ENCODE measurements at places on chromosomes 16 and 17.
A peak's percentile ranks its signal among the peaks of the same experiment; 100 is the strongest.

GRCh38 chr16:47461598-47462266 lies 601 bp downstream of the PHKB start:
- DNase-seq, result peak; percentile 8

DNA sequence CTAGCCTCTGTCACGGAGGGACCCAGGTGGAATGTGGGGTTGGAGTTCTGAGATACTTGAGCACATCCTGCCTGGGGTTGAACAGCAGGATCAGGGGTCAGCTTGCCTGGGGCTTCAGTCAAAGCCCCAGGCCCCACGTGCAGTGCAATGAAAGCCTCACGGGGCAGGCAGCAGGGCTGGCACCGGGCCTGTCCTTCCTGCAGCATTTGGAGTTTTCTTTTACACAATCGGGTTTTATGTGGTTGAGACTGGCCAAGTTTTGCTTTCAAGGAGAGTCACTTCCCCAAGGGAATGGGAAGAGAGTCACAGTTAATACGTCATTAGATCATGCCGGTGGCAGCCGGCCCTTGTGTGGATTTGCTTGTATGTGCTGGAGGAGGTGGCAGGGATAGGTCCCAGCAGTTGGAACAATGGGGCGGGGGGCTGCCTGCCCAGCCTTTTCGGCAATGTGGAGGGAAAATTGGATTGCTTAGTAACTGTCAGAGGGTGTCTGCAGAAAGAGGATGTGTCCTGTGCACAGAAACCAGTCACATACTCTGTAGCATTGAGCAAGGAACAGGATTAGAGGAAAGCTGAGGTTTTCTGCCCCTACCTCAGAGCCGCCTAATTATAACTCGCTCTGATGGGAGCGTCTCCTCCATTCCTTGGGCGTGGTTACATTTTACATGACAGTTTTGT lies 4.5 kb downstream of the RMI2 start:
- no peak for DNase-seq

DNA sequence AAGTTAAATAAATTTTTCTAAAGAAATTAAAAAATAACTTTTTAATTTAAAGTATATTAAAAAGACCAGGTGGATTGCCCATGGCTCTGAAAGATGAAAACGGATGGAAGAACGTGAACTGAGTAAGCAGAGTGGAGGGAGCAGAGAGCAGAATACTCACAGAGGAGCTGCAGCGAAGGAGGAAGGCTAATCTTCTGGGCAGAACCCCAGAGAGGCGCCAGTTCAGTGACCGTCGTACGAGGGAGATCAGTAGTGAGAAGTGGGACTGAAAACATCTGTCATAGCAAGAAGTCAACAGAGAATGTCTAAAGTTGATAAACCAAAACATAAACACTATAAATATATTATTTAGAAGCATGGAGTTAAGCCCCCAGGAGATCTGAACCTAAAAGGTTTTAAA lies 34.9 kb downstream of the UBE2G1 start:
- no peak for DNase-seq

- DNase-seq, result peak; percentile 35
These were observed 591 bp downstream of the DHX38 start for GRCh38 chr16:72094266-72094610.

- DNase-seq, result no peak
These were observed 168.5 kb downstream of the UTP18 start for GRCh38 chr17:51428668-51429495.

GRCh38 chr16:23089111-23089510 lies 60.1 kb downstream of the USP31 start:
- no peak for DNase-seq

GRCh38 chr17:80264205-80265075 lies 3.8 kb downstream of the RNF213 start:
- peak; percentile 52 for DNase-seq

- DNase-seq, result no peak
These were observed 4.3 kb downstream of the SLC16A3 start for GRCh38 chr17:82232876-82233785.

GRCh38 chr17:41939044-41939692 lies 8.8 kb downstream of the ODAD4 start:
- no peak for DNase-seq

DNA sequence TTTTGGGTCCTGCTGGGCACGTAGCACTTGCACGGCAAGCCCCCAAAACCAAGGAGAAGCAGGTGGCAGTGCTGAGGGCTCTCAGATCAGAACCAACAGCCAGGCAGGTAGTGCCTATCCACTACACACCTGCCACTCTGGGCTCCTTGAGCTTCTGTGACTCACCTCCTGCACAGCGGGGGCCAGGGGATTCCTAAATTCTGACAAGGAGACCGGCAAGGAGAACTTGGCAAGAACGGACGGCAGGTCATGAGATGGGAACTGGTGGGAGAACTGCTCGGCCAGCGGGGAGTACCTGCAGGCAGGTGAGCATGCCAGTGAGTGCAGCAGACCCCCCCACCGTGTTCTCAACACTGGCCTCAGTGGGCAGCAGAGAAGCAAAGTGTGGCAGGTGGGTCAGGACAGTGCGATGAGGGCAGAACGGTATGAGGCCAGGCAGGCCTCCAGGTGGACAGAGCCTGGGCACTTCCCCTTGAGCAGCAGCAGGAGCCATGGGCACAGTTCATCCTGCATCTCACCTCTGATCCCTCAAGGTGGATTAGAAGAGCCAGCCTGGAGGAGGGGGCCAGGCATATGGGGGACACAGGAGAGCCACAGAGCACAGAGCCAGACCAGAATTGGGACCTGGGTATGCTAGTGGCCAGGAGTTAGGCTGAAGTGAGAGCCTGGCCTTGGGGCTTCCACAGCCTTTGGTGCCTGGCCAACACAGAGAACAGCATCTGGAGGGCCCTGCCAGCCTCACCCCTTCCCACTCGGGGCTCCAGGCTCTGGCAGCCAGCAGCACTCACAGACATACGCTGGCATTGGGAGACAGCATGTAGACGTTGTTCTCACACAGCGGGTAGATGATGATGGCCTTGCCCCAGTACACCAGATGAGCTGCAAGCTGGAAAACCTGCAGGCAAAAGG lies 14.7 kb downstream of the MPG start:
- DNase-seq, result no peak

- no peak for DNase-seq
These were observed 305.1 kb upstream of the GOT2 start for GRCh38 chr16:59039066-59039720.

- DNase-seq, result peak; percentile 25
These were observed 7.5 kb upstream of the C16orf95 start for GRCh38 chr16:87324411-87325275.

DNA sequence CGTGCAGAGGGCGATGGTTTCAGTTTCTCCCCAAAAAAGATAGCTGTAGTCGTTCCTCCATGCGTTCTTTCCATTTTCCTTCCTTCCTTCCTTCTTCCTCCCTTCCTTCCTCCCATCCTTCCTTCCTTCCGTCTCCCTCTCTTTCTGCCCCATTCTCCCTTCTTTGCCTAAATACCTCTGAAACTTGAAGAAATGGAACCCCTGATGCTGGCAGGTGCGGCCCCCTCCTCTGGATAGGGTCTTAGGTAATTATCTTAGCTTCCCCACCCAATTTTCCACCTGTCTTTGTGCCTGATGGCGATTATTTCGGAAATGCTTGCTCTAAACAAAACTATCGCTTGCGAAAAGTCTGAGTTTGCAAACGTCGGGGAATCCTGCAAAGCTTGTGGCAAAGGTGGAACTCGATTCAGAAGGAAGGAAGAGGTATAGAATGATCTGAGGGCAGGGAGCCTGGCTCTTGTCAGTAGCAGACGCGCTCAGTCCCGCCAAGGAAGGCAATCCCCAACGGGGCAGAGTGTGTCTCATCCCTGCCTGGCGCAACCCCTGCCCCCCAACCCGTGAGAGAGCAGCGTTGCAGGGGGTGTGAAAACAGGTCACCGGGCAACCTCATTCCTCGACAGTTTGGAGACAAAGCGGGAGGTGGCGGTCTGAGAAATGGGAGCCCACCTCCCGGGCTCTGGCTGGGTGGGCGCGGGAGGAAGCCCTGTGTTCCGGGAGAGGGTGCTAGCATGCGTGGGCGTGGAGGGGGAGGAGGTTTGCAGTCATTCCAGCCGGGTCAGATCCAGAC lies 2.9 kb upstream of the CBX8 start:
- no peak for DNase-seq

DNA sequence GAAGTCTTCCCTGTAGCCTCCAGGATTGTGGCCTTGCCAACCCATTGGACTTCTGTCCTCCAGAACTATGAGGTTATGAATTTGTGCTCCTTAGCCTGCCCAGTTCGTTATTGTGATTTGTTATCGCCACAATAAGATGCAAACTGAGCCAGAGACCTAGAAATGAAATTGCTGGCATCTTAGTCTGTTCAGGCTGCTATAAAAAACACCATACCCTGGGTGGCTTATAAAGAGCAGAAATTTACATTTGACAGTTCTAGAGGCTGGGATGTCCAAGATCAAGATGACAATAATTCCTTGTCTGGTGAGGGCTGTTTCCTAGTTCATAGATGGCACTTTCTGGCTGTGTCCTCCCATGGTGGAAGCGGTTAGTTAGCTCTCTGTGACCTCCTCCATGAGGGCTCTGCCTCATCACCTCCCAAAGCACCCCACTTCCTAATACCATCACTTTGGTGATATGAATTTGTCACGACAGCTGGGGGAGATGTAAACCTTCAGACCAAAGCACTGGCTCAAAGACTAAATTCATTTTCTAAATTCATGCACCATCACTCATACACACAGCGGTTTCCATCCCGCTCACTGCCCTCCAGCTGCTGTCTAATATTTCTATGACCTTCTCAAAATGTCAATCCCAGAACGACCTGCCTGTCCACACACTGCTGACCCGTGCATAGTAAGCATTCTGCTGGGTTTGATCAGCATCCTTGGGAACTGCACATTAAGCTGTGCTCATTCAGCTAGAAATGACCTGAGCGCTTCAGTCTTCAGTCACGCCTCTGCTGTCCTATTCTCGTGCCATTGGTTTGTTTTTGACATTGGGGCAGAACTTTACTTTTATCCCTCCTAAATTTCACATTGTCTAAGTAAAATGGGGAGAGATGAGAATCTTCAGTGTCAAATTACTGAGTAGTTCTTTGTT lies 36.6 kb downstream of the GINS3 start:
- DNase-seq, result no peak

GRCh38 chr17:38660097-38661025 lies 14.4 kb downstream of the EPOP start:
- DNase-seq, result no peak

GRCh38 chr16:8678068-8678927 lies 3.9 kb downstream of the ABAT start:
- DNase-seq, result no peak

- DNase-seq, result no peak
These were observed 17.2 kb downstream of the ABCA8 start for GRCh38 chr17:68937890-68938514.

DNA sequence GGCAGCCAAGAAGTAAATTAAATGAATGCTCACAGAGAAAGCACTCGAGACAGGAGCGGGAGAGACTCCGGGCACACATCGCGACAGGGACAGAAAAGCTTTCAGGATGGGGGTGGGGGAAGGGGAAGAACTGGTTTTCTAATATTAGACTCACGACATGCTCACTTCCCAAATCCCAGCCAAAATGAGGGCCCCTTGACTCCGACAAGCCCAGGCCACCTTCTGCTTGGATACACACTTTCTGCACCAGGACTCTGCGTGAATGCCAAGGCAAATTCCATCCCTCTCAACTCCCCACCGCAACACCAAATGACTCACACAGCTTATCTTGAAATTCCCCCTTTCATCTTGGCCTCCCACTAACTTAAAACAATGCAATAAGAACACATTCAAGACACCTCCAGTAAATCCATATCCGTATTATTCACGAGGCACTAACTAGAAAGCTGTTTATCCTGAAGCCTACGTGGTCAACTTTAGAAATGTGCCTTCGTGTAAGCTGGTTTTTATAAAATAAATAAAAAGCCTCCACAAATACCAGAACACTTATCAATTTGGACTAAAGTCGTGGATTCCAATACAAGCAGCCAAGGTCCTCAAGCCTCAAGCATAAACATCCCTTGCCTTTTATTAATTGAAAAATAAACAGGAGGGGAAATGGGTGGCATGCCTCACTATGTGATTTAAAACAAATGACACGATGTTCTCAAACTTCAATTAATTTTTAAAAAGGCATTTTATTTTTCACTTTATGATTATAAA lies 46.1 kb downstream of the NXN start:
- no peak for DNase-seq

- DNase-seq, result no peak
These were observed 801 bp upstream of the OR4D2 start for GRCh38 chr17:58165981-58166380.

DNA sequence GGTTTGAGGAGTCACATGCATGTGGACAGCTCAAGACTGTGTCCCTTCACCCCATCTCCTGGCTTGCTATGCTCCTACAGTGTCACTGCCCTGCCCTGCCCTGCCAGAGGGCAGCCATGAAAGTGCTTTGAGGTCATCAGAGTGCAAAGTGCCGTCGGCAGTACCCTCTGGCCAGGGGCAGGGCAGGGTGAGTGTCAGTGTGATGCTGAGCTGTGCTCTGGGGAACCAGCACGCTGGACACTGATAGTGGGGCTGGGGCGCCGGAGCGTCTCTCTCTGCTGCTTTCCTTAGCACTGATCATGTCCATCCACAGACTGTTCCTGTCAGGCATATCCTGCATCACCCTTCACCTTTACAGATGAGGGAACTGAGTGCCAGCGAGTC lies 1.6 kb upstream of the SPATA32 start:
- DNase-seq, result no peak

GRCh38 chr17:12247761-12248160 lies 227.1 kb downstream of the MAP2K4 start:
- DNase-seq, result no peak

DNA sequence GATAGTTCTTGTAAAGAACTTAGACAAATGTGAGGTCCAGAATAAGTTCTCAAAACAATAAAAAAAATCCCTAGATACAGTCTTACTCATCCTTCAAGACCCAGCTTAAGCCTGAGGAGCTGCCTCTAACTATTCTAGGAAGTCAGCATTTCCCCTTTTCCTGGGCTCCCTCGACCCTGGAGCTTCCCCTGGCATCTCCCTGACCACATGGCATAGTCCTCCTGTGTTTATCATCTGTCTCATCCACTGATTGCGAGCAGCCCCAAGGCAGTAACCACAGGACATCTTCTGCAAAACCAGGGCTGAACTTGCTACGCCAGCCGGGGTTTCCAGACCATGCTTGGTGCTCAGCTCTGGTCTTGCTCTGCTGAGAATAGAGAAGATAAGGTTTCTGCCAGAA lies 36.7 kb upstream of the NLRP1 start:
- DNase-seq, result no peak

GRCh38 chr17:70173681-70174080 lies 4.3 kb downstream of the KCNJ2 start:
- DNase-seq, result no peak
